CD4-positive, alpha-beta T cell treated with Interleukin-17A for 4 hours (primary cell): ENCODE measurements at places on chromosomes 12 and 14.

DNA sequence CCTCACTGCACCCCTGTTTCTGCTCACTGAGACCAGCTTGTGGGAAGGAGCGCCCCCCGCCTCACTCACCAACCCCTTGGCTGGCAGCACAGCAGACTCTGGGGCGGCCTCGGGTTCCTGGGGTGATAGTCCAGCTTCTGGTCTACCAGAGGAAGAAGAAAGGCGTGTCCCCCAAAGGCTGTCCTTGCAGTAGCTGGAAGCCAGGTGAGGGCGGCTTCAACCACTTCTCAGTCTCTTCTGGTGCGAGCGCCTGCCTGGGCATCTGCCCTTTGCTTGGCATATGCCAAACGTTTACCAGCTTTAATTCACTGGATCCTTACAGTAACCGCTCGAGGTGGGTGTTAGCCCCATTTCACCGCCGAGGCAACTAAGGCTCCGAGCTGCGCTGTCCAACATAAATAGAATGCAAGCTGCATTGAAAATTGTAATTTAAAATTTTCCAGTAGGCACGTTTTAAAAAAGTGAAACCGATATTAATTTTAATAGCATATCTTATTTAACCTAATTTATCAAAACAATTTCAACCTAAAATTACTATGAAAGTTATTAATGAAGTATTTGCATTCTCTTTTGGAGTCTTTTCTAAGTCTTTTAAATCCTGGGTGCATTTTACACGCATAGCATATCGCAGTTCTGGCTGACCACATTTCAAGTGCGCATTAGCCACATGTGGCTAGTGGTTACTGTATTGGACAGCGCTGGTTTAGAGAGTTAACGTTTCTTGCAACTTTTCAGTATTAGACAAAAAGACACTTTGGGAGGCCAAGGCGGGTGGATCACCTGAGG is 872 bp downstream of the FAM177A1 start:
- no peak for DNase-seq

- DNase-seq, result peak; percentile 63
Measured at GRCh38 chr14:65229748-65230728, 127.7 kb upstream of the MAX start.

DNA sequence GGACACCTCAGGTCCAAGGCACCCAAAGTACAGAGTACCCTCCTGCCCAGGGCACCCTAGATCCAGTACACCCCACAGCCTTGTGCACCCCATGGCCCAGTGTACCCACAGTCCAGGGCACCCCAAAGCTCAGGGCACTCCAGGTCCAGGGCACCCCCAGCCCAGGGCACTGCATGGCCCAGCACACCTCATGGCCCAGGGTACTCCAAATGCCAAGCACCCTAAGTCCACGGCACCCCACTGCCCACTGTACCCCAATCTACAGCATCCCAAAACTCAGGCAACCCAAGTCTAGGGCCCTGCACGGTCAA is 6.0 kb downstream of the JAG2 start:
- DNase-seq, result no peak

DNA sequence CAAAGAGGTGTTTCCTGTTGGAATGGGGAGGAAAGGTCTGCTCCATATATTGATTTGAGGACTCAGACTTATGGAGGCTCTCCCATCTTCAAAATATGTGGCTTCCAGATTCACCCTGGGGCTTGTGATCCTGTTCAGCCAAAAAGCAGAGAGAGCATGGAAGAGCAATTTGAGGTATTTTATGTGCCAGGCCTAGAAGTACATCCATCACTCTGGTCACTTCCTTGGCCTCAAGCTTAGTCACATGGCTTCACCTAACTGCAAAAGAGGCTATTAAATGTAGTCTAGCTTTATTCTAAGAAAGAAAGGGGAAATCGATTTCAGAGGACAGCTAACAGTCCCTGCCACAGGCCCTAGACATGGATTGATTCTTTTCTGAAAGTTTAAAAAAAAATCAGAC is 86.2 kb downstream of the C12orf50 start:
- DNase-seq, result no peak

- DNase-seq, result no peak
Measured at GRCh38 chr12:66538970-66539369, 139.9 kb downstream of the GRIP1 start.

DNA sequence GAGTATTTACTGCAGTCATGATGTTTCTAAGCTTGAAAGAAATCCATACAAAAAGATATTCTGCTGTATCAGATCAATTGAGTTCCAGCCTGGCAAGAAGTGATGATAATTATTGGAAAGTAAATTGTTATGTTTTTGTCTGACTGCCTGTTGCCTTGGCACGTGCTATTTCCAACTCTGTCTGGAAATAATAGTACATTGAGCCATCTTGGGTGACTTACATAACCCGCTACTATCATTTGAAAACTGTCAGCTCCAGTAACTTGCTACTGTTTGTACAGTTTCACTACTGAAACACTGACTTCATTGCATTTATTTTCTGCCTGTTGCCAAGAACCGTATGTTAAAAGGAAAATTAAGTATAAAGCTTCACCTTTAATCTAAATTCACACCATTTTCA is 318.6 kb downstream of the ITPR2 start:
- DNase-seq, result no peak

- no peak for DNase-seq
Measured at GRCh38 chr12:22657538-22657937, 32.6 kb downstream of the ETNK1 start.

DNA sequence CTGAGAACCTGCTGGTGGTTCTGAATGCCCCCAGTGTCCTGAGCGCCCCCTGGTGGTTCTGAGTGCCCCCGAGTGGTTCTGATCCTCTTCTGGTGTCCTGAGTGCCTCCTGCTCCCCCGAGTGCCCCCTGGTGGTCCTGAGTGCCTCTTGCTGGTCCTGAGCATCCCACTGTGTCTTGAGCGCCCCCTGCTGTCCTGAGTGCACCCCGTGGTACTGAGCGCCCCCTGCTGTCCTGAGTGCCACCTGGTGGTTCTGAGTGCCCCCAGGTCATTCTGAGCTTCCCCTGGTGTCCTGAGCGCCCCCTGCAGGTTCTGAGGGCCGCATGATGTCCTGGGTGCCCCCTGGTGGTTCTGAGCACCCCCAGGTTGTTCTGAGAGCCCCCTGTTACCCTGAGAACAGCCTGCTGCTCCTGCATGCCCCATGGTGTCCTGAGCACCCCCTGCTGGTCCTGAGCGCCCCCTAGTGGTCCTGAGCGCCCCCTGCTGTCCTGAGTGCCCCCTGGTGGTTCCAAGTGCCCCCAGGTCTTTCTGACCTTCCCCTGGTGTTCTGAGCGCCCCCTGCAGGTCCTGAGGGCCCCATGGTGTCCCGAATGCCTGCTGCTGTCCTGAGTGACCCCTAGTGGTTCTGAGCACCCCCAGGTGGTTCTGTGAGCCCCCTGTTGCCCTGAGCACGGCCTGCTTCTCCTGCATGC is 1165.4 kb downstream of the TMEM121 start:
- DNase-seq, result peak; percentile 57

DNA sequence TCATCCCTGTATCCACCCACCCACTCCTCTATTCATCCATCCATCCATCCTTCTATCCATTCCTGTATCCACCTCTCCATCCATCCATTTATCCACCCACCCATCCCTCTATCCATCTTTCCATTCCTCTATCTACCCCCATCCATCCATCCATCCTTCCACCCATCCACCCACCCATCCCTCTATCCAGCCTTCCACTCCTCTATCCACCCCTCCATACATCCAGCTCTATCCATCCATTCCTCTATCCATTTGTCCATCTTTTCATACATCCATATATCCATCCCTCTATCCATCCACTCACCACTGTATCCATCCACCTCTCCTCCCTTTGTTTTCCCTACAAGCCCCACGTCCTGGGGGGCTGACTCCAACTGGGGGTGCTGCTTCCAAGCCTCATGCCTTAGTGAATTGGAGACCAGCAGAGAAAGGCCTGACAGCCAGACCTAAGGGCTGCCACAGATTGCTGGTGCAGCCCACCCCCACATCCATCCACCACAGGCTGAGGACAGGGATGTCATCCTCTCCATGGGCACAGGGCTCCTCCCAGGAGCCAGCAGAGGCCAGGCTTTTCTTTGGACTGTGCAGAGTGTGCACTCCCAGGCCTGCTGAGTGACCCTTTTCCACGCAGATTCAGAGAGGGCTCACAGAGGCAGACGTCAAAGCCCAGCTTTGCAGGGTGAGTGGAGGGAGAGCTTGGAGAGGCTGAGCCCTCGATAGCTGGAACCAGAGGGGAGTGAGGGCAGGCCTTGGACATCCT is 18.9 kb upstream of the GPR132 start:
- no peak for DNase-seq

GRCh38 chr12:123358035-123358434 is 6.6 kb downstream of the SBNO1 start:
- DNase-seq, result no peak

- DNase-seq, result no peak
Measured at GRCh38 chr14:75648066-75648838, 12.4 kb downstream of the ERG28 start.

DNA sequence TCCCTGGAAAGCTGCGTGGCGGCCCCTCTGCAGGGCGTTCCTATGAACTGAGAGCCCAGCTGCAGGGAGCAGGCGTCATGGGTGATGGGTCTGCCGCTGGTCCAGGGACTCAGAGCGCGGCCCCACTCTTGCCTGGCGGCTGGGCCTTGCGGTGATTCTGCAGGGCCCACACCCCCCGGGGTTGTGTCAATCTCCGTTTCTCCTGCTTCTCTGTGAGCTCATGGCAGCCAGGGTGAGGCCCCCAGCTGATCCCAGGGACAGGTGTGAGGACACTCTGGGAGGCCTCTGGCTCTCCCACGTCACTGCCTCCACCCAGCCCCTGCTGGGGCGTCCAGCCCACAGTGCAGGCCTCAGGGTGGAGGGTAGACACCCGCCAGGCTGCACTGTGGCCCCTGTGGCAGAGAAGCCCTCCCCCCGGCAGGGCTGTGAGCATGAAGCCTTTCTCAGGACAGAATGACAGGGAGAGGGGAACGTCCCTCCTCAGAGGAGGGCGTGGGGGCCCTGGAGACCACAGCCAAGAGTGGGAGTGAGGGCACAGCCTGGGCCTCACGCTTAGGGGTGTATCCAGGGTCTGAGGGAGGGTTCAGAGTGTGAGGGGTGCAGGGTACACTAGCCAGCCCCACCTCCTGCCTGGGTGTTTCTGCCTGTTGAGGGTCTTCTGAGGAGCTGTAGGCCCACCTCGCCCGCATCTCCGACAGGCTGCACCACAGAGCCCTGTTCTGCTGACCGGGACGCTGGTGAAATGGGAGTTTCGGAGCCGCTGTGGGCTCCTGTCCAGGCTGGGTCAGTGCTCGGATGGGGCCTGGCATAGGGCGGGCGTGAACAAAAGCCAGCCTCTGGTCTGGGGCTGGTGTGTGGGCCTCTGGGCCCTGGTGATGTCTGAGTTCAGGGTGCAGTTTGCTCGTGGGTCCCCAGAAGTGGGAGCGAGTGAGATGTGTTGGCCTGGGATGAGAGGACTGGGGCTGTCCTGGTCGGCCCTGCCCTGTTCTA is 26.7 kb upstream of the CRIP2 start:
- DNase-seq, result no peak

GRCh38 chr14:60184146-60184904 is 19.1 kb upstream of the DHRS7 start:
- peak; percentile 42 for DNase-seq

DNA sequence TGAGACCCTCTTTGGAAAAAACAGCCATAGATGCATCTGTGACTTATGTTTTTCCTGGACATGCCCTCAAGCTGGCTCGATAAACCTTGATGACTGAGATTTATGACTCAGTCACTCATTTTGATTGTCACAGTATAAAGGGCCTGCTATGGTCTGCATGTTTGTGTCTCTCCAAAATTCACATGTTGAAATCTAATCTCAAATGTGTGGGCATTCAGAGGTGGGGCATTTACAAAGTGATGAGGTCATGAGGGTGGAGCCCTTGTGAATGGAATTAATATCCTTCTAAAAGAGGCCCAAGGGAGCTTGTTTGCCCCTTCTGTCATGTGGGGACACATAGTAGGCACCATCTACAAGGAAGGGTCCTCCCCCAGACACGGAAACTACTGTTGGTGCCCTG is 372.9 kb downstream of the APAF1 start:
- DNase-seq, result no peak
